ENCODE measurements at places on chromosomes 3 and 15. TPM values are rescaled to one million over a fixed set of nuclear protein-coding genes. Genes with fewer than 3 reads are reported as not detected.

The COL6A6 gene
- polyA plus RNA-seq = 0.29 TPM

The TTC21A gene
- 16.8 TPM for polyA plus RNA-seq

The CPEB1 gene
- 8.2 TPM for polyA plus RNA-seq

The VIPR1 gene
- 2.5 TPM for polyA plus RNA-seq

The ACTRT3 gene
- 2.8 TPM for polyA plus RNA-seq
